Activated naive CD4-positive, alpha-beta T cell treated with anti-CD3 and anti-CD28 coated beads for 36 hours (primary cell): ENCODE measurements at places on chromosomes 16 and 17. TPM values are rescaled to one million over a fixed set of nuclear protein-coding genes. Genes with fewer than 3 reads are reported as not detected.

SPIRE2 gene
- 0.44 TPM for total RNA-seq

SLC6A2 gene
- total RNA-seq = not detected

ABCC6 gene
- not detected for total RNA-seq

CCNF gene
- 73.5 TPM for total RNA-seq

OR1F1 gene
- total RNA-seq = not detected

CCL7 gene
- not detected for total RNA-seq

PPP1R1B gene
- 0.14 TPM for total RNA-seq

RNF112 gene
- 0.32 TPM for total RNA-seq

GPR139 gene
- not detected for total RNA-seq

MYH8 gene
- not detected for total RNA-seq

SHBG gene
- total RNA-seq = not detected

FASN gene
- 195 TPM for total RNA-seq

CCL3 gene
- 8.3 TPM for total RNA-seq

CHST6 gene
- total RNA-seq = not detected

KRTAP3-2 gene
- total RNA-seq = not detected

- no peak for DNase-seq
These were observed 18.6 kb upstream of the COL1A1 start for GRCh38 chr17:50219939-50220465.

GRCh38 chr17:78132084-78132676 is 1.6 kb downstream of the TMC8 start:
- DNase-seq = peak; percentile 65

DNA sequence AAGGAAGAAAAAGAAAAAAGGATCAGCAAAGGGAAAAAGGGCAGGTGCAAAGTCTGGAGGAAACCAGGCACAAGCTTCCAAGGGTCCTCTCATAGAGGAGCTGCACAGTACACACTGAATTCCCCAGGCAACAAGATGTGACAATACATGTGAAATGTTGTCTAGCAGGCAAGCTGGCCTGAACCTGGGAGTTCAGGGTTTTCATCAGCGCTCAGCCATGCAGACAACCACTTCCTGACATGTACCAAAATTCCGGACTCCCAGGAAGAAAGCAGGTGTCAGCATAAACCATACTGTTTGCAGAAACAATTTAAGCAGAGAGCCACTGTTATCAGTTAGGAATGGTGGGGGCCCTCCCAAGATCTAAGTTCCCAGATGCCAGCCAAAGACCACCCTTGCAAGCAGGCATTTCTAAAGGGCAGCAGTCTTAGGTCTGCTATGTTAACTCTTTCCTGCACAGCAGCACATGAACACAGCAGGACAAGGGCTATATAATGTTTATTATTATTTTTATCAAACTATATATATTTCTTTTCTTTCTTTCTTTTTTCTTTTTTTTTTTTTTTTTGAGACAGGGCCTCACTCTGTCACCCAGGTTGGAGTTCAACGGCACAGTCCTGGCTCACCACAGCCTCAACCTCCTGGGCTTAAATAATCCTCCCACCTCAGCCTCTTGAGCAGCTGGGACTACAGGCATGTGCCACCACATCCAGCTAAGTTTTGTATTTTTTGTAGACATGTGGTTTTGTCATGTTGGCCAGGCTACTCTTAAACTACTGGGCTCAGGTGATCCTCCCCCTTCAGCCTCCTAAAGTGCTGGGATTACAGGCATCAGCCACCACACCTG is 10.1 kb downstream of the TK2 start:
- DNase-seq = no peak

DNA sequence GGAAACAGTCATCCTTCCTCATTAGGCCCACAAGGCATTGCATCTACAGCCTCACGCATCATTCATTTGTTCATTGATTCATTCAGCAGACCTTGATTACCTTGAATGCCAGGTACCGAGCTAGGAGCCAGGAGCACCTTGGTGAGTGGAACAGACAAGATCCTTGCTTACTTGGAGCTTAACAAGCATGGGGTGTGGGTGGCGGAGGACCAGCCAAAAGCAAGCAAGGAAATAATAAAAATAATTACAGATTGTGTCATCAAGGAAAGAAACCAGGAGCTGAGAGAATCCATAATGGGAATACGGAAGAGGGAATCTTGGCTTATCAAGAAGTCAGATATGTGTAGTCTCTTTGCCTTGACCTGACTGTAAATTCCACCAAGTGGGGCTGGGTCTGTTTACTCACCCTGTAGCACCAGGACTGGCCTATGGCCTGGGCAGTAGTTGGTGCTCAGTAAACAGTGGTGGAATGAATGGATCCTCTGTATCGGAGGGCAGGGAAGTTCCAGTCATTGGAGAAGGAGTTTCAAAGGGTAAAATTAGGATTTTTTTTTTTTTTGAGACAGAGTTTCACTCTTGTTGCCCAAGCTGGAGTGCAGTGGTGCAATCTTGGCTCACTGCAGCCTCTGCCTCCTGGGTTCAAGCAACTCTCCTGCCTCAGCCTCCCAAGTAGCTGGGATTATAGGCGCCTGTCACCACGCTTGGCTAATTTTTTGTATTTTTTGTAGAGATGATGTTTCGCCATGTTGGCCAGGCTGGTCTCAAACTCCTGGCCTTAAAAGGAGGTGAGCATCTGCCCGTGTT is 157.7 kb downstream of the MSI2 start:
- no peak for DNase-seq

- no peak for DNase-seq
These were observed 20.0 kb downstream of the NDUFAF8 start for GRCh38 chr17:81259058-81259605.

GRCh38 chr17:13200671-13201070 is 182.8 kb upstream of the ELAC2 start:
- DNase-seq = no peak

DNA sequence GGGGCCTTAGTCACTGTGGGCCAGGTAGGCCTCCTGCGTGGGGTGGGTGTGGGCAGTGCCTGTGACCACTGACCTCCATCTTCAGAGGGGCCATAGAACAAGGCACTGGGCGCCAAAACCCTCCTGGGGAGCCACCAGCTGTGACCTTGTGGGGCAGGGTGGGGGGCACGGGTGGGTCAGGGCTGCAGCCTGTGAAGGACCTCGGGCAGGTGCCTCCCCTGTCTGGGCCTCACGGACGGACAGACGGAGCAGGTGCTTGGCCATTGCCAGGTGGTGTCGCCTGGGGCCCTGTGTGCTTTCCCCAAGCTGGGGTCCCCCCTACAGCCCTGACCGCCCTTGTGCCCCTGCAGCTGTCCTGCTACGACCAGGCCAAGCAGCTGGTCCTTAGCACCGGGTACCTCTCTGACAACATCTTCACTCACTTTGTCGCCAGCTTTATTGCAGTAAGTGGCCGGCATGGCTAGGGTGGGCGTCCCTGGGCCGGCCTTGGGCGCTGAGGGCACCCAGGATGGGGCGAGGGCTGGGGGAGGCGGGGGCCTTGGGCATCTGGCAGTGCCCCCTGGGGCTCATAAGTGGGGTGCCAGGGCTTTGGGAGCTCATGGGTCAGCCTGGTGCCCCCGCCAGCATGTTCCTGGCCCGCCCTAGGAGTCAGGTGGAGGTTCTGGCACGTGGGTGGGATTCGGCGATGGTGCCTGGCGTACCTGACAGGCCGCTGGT is 5.1 kb downstream of the SLC25A10 start:
- DNase-seq = no peak

DNA sequence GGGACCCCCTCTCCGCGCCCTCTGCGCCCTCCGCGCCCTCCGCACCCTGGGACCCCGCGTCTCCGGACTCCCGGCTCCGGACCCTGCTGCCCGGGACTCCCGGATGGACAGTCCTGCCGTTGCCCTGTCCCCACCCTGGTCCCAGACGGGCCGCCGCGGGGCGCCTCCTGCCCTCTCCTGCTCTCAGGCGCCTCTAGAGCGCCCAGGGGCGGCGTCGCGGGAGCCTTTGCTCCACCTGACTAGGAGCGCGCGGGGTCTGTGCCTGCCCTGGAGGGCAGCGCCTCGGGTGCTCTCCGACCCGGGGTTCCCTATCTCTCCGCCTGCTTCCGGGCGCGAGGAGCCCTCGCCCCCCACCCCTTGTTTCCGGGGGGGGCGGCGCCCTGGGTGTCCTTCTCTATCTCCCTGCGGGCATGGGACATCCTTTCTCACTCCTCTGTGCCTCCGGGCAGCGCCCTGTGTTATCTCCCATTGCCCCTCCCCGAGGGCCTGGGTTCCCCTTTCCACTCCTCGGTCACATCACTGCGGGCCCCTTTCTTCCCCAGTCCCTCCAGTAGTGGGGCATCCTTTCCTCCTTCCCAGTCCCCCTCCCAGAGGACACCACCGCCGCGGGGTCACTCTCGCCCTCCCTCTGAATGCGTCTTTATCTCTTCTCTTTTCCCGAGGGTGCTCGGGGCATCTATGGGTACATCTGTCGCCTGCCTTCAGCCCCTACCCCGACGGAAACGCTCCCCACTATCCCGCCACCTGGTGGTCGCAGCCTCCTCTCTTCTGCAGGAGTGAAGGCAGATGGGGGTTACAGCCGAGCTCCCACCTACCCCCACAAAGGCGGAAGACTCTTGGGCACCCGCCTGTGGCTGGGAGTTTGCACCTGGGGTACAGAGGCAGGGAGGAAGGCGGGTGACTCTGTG is 875 bp downstream of the PRKCB start:
- DNase-seq = peak; percentile 48

- DNase-seq = peak; percentile 45
These were observed at the start of gene DNAH9 for GRCh38 chr17:11598274-11599221. TSS of gene DNAH9 (plus strand) at chr17:11598470. CDS start at chr17:11598499, 29 bp downstream.

DNA sequence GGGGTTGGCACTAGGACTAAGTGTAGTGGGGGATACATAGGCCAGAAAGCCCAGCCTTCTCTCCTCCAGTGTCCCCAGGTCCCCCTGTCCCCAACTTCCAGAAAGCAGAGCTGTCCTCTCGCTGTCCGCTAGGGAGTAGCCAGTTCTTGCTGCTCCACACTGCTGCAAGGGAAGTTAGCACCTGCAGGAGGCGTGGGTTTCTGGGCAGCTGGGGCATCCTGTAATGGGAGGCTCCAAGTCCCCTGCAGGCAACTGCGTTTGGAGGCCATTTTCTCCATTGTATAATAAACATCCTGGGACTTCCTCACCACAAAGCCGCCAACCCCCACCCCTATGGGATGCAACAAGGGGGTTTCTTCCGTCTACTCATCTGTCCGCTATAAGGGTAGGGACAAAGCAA is 1.7 kb downstream of the RPRML start:
- DNase-seq = peak; percentile 11

- DNase-seq = peak; percentile 42
These were observed 68.8 kb downstream of the ABR start for GRCh38 chr17:1110862-1111598.

DNA sequence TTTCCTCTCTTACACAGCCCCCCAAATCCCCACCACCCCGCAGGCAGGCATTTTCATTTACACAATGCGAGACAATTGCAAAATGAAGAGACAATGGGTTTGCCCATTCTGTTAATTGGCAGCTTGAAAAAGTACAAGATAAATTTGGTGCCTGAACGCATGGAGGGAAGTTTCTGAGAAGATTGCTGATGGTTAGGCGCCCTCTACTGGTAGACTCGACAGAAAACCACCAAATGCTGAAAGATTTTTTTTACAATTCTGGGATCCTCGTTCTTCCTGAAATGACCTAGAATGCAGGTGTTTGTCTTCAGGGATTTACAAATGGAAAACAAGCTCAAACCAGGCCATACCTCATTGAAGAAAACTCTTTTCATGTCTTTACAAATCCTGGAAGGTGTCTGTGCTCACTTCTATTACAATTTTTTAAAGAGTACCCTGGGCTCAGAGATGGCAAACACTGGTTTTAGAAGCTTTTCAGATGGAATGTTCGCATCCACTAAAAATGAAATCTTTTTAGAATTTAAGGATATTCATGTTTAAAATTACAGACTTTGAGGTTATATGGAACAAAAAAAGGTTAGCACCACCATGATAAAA is 338.5 kb downstream of the PMP22 start:
- peak; percentile 72 for DNase-seq

DNA sequence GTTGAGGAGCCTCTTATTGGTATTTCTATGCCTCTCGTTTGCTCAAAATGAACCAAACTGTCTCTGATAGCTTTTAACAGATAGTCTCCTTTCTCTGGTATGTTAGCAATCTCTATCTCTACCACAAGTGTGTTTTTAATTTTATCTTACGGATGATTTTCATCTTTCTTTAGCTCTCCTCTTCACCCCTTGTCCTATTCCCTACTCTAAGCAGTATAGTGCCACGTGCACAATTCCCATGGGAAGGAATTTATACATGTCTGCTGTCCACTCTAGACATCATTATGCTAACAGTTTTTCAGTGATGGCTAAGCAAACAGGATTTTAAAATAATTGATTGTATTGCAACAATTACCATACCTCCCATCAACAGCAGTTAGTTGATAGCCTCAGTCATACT is 177.3 kb downstream of the CYB561 start:
- DNase-seq = no peak

DNA sequence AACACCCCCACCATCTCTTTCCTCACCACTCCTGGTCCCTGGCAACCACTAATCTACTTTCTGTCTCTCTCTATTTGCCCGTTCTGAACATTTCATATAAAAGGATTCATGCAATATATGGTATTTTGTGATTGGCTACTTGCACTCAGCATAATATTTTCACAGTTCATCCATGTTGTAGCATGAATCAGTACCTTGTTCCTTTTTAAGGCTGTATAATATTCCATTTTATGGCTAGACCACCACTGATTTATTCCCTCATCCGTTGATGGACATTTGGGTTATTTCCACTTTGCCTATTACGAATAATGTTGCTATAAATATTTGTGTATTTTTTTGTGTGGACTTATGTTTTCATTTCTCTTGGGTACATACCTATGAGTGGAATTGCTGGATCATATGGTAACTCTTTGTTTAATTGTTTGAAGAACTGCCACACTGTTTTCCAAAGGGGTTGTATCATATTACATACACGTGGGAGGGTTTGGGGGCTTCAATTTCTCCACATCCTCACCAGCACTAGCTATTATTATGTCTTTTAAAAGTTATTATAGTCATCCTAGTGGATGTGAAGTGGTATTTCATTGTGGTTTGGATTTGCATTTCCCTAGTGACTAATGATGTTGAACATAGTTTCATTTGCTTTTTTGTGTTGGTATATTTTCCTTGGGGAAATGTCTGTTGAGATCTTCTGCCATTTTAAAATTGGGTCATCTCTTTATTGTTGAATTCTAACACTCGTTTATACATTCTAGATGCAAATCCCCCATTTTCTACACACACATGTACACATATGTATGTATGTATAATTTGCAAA is 26.3 kb downstream of the SEC14L5 start:
- DNase-seq = no peak

- no peak for DNase-seq
These were observed 30.0 kb downstream of the AXIN2 start for GRCh38 chr17:65531256-65532100.

GRCh38 chr16:67907397-67908180 is 14.5 kb downstream of the PSKH1 start:
- DNase-seq = no peak

GRCh38 chr17:81427173-81428120 is 32.2 kb downstream of the BAHCC1 start:
- DNase-seq = no peak

DNA sequence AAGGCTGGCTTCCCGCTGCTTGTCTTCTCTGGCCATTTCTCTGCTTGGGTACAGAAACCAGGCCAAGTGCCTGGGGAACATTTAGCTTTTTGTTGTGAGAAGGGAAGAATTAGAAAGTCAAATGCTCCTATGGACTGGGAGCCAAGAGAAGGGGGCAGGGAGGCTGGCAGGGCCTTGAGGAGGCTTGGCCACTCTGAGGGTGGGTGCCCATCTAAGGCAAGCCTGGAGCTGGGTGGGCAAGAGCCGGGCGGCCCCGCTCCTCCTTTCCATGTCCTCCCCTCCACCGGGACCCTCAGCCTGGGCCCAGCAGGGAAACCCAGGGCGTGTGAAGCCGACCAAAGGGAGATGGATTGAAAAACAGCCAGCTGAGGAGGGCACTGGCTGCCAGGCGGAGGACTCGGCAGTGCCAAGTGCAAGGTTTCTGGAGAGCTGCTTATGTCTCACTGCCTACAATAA is 69.4 kb downstream of the NTN1 start:
- no peak for DNase-seq

GRCh38 chr16:78271981-78272380 is 172.5 kb downstream of the WWOX start:
- DNase-seq = no peak
